ENCODE measurements at places on chromosomes 13 and 19. TPM values are rescaled to one million over a fixed set of nuclear protein-coding genes. Genes with fewer than 3 reads are reported as not detected.

- H3K27me3 ChIP-seq: no peaks in the 10 kb centered on the region
- no peak overlapping the region for H3K27ac ChIP-seq
- no peaks in the 10 kb centered on the region for H3K36me3 ChIP-seq
- DNase-seq: no peak
Measured at GRCh38 chr13:94384231-94384905, 95.1 kb downstream of the DCT start.

- no peak overlapping the region for H3K27ac ChIP-seq
- no peaks in the 10 kb centered on the region for H3K4me1 ChIP-seq
- H3K27me3 ChIP-seq: no peaks in the 10 kb centered on the region
Measured at GRCh38 chr13:34381228-34381627, 560.8 kb upstream of the NBEA start.

Gene ATP8B3
- total RNA-seq: 0.97 TPM

GRCh38 chr19:5484398-5485285 is 29.4 kb downstream of the ZNRF4 start:
- H3K4me1 ChIP-seq: no peaks in the 10 kb centered on the region
- no peaks in the 10 kb centered on the region for H3K36me3 ChIP-seq
- H3K27ac ChIP-seq: no peak overlapping the region
- H3K27me3 ChIP-seq: no peaks in the 10 kb centered on the region
- H3K4me3 ChIP-seq: no peak overlapping the region

Gene NALCN
- total RNA-seq: not detected

DNA sequence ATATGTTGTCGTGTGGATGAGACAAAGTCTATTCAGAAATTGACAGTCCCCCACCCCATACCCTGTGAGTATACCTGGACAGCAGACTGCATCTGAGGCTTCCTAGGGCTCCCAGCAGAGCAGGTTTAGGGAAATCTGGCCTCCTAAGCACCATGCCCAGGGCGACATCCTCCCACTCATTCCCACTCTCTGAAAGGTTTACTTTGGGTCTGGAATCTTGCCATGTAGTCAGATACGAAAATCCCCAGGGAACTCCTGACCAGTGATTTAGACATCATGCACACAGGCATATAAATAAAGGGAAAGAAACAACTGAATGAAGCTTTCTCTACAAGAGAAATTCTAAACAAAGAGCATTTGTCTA is 717 bp upstream of the NALCN start:
- H3K36me3 ChIP-seq: no peaks in the 10 kb centered on the region
- no peak overlapping the region for H3K4me3 ChIP-seq
